ENCODE measurements at places on chromosomes 6 and 20. TPM values are rescaled to one million over a fixed set of nuclear protein-coding genes. Genes with fewer than 3 reads are reported as not detected.
A peak's percentile ranks its signal among the peaks of the same experiment; 100 is the strongest.

The DNAJC5 gene
- 42.3 TPM for total RNA-seq

The PTCHD4 gene
- total RNA-seq, result 0.81 TPM

The SNAP25 gene
- total RNA-seq, result not detected

The RAB32 gene
- 5.3 TPM for total RNA-seq

The AAR2 gene
- 12.7 TPM for total RNA-seq

The SLC13A3 gene
- total RNA-seq, result 0.30 TPM

The PFDN6 gene
- total RNA-seq, result 44.4 TPM

The SLC17A3 gene
- not detected for total RNA-seq

The CYP39A1 gene
- 4.7 TPM for total RNA-seq

The CD93 gene
- 37.0 TPM for total RNA-seq

The OR12D3 gene
- total RNA-seq, result not detected

- peak; percentile 67 for DNase-seq
Observed at GRCh38 chr6:44020148-44020547, 107.1 kb downstream of the MRPL14 start.

DNA sequence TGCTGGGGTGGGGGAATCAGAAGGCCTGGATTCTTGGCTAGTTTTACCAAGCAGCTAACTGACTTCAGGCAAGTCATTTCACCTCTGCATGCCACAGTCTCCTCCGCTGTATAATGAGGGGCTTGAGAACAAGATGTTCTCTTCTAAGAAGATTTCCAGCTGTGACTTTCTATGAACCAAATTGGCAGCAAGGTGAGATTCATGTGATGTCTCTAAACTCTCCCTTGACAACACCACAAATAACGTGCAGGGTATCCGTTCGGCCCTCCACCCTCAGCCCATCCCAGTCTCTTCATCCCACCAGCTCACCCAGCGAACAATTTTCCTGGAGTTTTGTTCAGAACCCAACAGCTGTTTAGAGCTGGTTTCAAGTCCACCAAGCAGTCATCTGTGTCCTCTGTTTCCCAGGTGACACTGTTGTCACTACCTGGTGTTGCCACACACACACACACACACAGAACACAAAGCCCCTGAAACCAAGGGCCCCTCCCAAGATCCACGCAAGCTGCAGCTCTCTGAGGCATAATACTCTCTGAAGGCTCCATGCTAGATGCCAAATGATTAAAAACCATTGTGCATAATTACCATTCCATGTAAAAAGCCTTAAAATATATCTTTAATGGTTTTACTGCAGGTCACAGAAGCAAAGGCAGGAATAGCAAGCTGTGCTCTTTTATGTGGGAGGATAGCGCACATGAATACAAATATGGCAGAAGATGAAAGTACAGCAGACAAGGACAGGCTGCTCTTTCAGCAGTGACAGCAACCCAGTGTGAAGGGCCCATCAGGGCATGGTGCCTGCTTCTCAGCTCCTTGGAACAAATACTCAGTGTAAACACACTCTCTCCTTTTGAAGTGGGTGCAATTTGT lies 48.2 kb downstream of the ARHGAP18 start:
- no peak for DNase-seq

DNA sequence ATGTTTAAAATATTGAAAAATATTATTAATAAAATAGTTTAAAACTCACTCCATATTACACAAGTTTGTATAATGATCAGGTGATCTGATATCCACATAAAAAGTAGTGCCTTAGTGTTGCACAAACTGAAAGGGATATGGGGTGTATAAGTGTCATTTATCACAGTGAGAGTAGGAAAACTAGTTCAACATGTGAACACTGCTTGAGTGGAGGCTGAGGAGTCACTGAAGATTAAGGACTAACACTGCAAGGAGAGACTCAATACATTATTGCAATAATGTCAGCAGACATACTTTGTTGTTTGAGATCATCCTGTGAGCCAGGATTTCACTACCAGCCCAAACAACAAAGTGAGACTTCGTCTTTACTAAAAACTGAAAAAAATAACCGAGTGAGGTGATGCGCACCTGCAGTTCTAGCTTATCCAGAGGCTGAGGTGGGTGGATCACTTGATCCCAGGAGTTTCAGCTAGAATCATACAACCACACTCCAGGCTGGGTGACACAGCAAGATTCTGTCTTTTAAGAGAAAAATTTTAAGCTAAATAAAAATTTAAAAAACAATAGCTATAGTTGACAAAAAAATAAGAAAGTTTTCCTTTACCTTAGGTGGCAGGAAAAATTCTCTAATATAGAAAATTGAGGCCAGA lies 2.4 kb upstream of the KHDC1L start:
- DNase-seq, result no peak

GRCh38 chr20:18533978-18534644 lies 26.4 kb downstream of the SEC23B start:
- DNase-seq, result no peak

DNA sequence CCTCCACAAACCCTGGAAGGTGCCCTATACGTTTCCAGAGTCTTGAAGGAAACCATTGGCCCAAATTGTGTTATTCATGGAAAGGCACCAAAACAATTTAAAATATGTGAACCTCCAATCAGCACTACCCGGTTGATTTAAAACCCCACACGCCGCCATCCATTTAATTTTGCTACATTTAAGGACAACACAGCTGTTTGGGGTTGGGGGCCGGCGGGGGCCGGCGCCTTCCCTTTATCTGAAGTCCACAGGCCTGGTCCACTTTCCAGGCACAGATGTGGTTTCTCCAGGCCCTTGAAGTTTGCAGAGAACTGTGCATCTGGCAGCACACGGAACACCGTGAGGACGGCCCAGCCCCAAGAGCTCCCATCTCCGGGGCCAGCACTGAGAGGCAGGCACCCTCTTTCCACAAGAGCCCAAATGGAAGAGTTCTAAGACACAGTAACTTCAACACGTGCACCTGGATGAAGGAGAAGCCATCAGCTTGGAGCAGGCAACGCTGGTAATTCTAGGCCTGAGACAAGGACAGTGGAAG lies 16.8 kb upstream of the FRMD1 start:
- peak; percentile 9 for DNase-seq

- DNase-seq, result no peak
Observed at GRCh38 chr6:41777551-41778285, 2.0 kb downstream of the FRS3 start.

DNA sequence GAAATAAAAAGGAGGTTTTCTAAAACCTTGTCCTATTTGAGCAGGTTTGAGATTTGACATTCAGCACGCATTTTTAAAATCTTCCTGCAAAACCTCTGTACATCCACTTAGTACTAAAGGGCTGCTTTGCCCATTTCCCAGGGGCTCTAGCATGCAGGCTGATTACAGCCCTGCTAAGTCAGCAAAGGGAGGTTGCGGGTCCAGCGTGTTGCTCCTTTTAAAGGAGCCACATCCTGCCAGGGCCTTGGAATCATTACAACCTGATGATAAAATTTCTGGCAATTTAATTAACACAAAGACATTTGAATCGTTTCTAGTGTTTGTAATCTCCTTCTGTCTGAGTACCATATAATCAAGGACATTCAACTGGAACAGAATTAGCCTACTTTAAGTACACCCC lies 455.1 kb upstream of the CITED2 start:
- no peak for DNase-seq

- no peak for DNase-seq
Observed at GRCh38 chr20:17377231-17377630, 150.4 kb downstream of the PCSK2 start.

DNA sequence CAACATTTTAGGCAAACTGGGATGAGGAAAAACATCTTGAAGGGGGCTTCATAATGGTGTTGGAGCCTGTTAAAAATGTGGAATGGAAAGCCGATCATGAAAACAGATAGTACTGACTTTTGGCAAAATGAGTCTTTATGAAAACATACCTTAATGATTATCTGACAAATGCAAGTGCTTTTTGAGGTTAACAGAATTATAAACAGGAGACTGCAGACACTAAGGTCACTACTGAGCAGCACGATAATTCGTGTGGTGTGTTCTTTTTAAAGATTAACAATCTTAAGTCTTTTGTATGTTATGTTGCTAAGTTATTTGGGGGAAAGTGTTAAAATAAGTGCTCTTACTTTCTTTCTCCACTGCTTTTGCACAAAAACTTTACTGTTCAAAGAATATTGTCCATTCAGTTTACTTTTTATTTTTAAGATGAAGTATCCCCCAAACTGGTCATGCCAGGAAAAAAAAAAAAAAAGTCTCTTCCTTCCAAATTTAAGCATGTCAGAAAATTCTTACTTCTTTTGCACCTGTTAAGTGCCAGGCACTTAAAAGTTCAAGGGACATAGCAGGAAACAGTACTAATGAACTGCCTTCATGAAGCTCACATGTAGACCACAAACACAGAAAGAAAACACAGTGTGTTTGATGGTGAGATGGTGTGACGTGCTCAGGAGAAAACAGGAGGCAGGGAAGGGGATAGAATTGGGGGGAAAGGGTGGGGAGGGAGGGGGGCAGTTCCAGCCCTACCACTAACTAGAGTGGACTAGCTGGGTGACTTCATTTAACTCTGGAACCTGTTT lies 73.2 kb downstream of the CDYL start:
- DNase-seq, result no peak

DNA sequence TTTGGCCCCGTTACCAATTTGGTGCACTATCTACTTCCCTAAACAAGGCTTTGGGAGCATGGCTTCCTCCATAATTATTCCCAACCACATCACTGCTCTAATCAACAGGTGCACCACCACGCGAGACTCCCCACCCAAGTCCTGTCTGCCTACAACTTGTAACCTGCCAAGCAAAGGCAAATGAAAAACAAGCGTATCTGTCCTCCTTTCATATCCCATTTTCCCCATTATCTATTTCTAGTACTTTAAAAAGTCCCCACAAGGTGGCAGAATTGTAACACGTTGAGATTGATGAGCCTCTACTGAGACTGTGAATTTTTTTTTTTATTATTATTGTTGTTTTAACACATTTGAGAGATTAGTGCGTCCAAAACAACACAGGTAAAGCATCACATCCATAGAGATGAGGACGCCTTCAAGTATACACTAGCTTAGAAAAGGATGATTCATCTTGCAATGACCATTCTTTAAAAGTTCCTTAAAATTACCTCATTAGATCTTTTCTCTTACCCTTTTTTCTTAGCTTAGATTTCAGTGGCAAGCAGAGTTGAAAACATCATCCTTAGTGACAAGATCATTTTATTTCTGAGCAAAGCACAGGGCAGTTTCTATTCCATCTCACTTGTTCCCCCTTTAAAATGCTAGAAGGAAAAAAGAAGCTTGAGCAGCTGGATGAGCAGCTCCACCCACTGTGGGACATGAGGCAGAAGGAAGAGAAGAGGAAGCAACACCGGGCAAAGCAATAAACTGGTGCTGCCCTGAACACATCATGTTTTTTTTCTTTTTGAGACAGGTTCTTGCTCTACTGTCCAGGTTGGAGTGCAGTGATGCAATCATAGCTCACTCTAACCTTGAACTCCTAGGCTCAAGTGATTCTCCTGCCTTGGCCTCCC lies 210.8 kb downstream of the ARHGAP18 start:
- no peak for DNase-seq

DNA sequence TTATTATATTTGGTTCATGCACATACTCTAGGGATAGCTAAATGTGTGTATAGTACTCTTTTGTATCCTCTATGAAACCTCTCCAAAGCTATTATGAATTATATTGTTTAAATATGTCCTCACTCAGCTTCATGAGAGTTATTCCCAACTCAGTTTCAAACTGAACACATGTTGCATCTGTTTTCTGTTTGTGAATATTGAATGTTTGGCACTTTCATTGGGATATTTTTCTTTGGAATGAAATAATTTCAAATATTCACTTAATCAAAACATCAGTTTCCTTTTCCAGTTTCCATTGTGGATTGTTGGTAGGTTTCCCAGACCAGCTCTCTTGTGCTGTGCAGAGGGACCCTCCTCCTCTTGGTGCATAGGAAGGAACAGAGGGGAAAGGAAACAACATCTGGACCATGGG lies 46.6 kb downstream of the HDAC2 start:
- DNase-seq, result no peak

DNA sequence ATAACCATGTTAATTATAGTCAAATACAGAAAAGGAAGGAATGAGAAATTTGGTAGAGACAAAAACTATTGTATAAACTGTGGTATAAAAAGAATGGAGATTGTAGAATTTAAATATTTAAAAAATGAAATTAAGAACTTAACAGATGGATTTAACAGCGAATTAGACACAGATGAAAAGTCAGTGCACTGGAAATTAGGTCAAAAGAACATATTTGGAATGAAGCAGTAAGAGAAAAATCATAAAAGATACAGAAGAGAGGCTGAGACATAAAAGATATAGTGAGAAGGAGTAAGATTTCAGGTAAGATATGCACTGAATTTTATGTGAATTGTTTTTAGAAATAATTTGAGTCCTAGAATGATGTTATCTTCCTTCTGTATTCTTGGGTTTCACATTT lies 14.0 kb downstream of the TSPYL4 start:
- no peak for DNase-seq

DNA sequence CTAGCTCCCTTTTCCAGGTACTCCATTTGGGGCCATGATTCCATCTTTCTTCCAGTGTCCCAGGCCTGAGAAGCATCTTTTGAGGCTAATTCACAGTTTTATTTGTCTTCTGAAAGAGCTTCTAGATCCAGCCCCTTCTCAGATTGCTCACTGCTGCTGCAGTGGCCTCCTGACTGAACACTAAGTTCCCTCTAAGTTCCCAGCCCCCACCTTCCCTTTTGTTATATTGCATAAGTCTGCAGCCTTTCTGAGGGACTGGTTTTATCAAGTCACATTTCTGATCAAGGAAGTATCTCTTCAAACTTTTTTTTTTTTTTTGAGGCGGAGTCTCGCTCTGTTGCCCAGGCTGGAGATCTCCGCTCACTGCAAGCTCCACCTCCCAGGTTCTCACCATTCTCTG lies 10.7 kb downstream of the MAPRE1 start:
- DNase-seq, result no peak

- DNase-seq, result no peak
Observed at GRCh38 chr6:168152306-168152963, 73.4 kb upstream of the FRMD1 start.

GRCh38 chr6:76792394-76792793 lies 670.9 kb downstream of the HTR1B start:
- no peak for DNase-seq
